ENCODE measurements at places on chromosomes 5 and 9. TPM values are rescaled to one million over a fixed set of nuclear protein-coding genes. Genes with fewer than 3 reads are reported as not detected.

DNA sequence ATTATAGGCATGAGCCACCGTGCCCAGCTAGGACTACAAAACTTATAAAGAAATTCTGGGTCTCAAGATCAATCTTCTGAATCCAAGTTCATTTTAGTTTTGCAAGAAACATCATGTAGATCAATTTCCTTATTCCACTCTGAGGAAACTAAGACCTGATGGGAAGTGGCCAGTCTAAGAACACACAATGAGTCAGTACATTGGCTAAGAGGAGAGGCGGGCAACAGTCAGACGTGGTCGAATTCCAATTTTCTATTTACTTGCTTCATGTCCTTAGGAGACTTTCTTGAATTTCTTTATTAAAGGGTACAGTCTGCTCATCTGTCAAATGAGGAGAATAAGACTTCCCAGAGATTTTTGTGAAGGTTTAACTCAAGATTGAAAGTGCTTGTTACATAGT, 432.1 kb upstream of the BRINP1 start:
- no peaks in the 10 kb centered on the region for H3K4me1 ChIP-seq
- H3K4me3 ChIP-seq, result no peak overlapping the region
- peaks cover 3% of the 10 kb centered on the region for H3K27me3 ChIP-seq
- no peak for DNase-seq
- H3K36me3 ChIP-seq, result no peaks in the 10 kb centered on the region

GRCh38 chr9:137056739-137057415, 3.0 kb upstream of the ENTPD2 start:
- H3K27me3 ChIP-seq, result peaks cover 4% of the 10 kb centered on the region
- no peak for DNase-seq
- no peaks in the 10 kb centered on the region for H3K36me3 ChIP-seq
- H3K27ac ChIP-seq, result no peak overlapping the region

DNA sequence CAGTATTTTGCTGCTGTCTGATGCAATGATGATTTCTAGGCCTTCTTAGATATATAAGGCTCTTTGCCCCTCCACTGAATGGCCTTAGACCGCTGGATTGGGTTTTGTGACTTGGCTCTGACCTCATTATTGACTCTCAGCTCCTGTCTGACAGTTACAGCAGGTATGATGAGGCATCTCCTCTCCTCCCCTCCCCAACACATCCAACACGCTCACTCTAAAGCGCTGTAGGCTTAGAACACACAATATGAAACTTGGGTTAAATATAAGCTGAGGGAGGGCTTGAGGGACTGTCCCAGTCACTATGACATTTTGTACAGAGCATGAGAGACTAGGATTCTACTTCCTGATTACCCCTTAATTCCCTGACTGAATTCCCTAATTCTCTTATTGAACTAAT, 18.8 kb upstream of the CER1 start:
- no peak overlapping the region for H3K27ac ChIP-seq
- no peaks in the 10 kb centered on the region for H3K27me3 ChIP-seq
- no peaks in the 10 kb centered on the region for H3K4me1 ChIP-seq
- no peak overlapping the region for H3K4me3 ChIP-seq
- H3K36me3 ChIP-seq, result peaks cover 2% of the 10 kb centered on the region

DNA sequence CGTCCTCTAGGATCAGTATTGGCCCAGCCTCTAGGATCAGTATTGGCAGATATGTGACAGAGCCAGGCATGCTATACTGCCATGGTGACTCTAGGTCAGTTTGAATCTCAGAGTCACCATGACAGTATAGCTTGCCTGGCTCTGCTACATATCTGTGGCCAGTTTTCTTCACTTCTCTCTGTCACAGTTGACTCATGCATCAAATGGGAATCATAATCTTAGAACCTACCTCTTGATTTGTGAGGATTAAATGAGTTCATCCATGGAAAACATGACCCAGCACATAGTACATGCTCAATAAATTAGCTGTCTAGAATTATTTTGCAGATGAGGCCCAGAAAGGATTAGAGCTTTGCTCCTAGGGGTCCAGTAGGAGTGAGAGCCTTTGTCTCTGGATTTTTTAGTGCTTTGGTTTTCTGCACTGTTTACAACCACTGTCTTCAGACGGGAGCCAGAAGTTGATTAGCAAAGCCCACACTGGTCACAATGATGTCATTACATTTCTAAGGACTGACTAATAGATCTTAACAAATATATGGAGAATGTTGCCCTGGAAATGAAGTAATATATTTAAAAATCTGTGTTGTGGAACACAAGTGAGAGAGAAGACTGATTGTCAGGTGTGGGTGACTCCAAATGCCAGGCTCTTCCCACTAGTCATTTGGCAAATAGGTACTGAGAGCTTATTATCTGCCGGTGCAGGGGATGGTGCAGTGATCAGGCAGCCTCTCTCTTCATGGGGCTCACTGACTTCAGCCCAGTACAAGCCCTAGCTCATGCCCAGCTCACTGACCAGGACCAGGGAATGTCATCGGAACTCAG, 76.0 kb downstream of the COL15A1 start:
- DNase-seq, result no peak
- peaks cover 16% of the 10 kb centered on the region for H3K4me1 ChIP-seq
- no peak overlapping the region for H3K4me3 ChIP-seq

- no peak overlapping the region for H3K4me3 ChIP-seq
- H3K27ac ChIP-seq, result no peak overlapping the region
- peaks cover 7% of the 10 kb centered on the region for H3K27me3 ChIP-seq
Observed at GRCh38 chr9:124439686-124440243, 10.5 kb upstream of the ADGRD2 start.

DNA sequence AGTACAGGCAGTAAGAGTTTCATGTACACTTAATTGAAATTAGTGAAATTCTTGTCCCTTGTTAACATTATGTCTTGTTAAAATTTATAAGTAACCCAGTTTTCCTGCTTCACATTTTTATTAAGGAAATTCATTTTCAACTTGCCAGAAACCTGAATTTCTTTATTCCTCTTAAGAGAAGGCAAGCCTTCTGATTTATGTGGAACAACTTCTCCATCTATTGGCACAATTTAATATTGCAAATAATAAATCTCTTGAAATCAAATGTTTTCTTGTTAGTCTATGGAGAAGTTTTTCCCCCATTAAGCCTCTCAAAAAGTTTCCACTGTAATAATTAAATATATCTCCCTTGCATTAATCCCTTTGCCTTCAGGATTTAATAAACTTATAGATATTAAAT, 33.8 kb upstream of the ACO1 start:
- H3K4me1 ChIP-seq, result no peaks in the 10 kb centered on the region
- DNase-seq, result no peak
- no peak overlapping the region for H3K27ac ChIP-seq

DNA sequence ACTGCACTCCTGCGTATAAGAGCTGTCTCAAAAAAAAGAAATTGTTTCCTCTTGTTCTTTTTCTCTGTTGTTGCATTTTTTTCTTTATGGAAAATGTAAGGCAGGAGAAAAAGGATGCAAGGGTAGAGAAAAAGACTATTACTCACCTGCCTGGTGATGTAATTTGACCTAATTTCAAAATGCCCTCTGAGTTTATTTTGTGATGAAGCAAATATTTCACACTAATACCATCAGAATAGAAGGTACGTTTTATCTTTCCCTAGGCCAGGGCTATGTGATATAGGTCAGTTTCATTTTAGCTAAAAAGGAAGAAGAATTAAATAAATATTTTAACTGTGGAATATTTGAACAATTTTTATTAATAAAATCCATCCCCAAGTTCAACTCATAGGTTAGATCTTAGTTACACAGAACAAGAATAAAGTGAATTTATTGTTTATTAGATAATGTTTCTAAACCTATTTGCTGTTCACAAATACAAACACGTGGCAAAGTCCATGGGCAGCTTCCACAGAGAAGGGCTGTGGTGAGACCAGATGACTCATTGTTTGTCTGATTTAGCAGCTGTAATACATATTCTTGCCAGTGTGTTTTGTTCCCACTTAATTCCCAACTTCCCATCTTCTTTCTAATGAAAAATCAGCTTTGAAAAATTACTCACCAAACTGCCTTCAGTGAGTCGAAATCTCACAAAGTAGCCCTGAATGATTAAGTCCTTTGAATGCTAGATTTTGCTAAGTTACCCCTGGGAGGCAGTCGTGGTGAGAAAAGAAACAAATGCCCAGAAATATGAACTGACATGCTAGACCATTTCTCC, 52.8 kb upstream of the CCDC112 start:
- no peak overlapping the region for H3K4me3 ChIP-seq
- H3K4me1 ChIP-seq, result peaks cover 22% of the 10 kb centered on the region
- H3K27me3 ChIP-seq, result no peaks in the 10 kb centered on the region
- H3K27ac ChIP-seq, result peak overlapping the region; percentile 86

DNA sequence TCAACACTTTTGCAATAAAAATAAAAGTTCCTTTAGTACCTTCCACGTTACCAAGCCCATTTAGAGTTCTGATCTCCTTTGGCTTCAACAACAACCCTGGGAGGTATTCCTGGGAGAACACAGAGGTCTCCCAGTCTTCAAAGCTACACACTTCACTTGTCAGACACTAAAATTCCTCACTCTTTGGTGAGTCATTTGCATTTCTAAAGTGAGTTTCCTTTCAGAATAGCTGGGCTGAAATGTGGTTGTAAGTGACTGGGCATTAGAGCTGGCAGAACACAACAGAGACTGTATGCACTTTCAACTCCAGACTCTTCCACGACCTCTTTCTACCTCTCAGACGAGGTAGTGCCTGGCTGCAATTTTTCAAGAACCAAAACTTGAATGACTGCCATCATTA, 11.5 kb upstream of the F2RL1 start:
- H3K36me3 ChIP-seq, result no peaks in the 10 kb centered on the region
- no peak for DNase-seq
- H3K4me3 ChIP-seq, result no peak overlapping the region
- H3K4me1 ChIP-seq, result peaks cover 25% of the 10 kb centered on the region
- peak overlapping the region; percentile 89 for H3K27ac ChIP-seq

DNA sequence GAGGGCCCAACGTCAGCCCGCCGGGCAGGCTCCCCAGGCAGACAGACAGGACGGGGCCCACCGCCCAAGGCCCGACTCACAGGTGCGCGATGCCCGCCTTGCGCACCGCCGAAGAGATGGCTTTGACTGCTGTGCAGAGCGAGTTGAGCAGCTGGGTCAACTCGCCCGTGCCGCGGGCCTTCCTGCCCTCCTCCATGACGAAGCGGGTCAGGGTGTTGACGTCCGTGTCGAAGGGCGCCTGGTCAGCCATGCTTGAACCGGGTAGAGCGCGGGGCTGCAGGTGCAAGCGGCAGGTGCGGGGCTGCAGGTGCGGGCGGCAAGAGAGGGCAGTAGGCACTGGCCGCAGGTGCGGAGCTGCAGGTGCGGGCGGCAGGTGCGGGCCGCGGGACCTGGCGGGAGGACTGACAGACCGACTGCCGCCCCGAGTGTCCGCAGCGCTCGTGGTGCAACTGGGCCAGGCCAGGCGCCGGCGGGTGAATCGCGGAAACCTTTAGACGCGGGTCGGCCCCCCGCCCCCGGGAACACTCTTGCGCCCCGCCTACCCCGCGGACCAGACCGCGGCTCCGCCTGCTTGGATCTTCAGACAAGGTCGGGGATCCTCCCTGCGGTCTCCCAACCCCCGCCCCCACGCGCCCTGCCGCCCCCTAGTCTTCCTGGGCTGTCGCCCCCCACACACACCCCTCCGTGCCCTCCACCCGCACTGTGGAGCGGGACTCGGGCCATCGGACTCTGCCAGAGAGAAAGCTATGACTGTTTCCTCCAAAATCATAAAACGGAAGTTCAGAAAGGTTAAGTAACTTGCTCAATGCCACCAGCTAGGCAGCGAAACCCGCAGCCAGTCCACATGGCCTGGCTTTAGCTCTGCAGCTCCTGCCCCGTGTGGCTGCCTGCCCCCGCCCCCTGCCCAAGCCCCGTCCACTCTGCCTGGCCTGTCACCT, at the start of gene FBP1:
Gene FBP1, minus strand, starts transcription at position 458 of the 938 bp plus-strand sequence. Its CDS starts 208 bp downstream, at position 250.
- peaks cover 14% of the 10 kb centered on the region for H3K4me1 ChIP-seq
- no peak within 1 kb of the TSS for H3K27ac ChIP-seq
- peaks cover 13% of the 10 kb centered on the region for H3K27me3 ChIP-seq
- DNase-seq, result peak; percentile 89

GRCh38 chr9:83956086-83956435, 24.0 kb downstream of the HNRNPK start:
- H3K36me3 ChIP-seq, result no peaks in the 10 kb centered on the region
- H3K4me3 ChIP-seq, result peak overlapping the region; percentile 80
- H3K4me1 ChIP-seq, result peaks cover 28% of the 10 kb centered on the region
- no peak for DNase-seq

DNA sequence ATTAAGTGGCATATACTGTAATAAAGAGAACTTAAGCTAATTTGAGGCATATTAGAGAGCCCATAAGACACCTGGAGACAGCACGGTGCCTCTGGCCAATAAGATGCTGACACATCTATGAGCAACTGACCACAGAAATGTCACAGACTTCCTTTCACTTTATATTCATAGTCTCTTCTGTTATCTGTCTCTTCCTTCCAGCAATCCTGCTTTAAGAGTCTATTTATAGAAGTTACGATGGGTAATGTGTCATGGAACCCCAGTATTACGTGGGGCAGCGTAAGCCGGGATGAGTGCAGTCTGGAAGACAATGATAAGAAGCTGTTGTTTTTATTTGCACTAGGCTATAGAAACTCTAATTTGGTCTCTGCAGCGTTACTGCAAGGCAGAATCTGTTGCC, 136.8 kb downstream of the CFAP90 start:
- no peaks in the 10 kb centered on the region for H3K36me3 ChIP-seq
- H3K4me1 ChIP-seq, result peaks cover 4% of the 10 kb centered on the region
- no peak overlapping the region for H3K4me3 ChIP-seq
- H3K27me3 ChIP-seq, result no peaks in the 10 kb centered on the region
- H3K27ac ChIP-seq, result no peak overlapping the region

DNA sequence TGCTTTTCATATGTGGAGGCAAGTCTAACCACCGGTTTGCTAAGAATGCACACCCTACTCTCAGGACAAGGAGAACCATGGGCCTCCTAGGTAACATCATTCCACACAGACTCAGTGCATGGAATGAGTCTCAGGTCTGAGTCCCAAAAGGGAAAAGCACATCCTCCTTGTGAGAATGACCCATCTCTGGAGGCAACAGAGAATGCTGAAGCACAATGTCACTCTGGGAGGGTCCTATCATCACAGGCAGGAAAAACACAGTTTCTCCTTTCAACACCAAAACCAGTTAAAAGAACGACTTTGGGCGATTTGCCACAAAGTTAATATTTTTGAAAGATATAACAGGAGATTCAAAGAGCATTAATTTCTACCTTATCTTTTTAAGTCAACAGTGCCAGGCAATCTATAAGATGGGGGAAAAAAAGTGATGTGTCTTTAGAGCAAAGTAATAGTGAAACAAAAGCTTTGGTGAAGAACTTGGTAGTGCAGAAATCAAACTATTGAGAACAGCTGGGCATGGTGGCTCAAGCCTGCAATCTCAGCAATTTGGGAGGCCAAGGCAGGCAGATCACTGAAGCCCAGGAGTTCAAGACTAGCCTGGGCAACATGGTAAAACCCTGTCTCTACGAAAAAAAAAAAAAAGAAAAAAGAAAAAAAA, 97.3 kb downstream of the OXCT1 start:
- no peak overlapping the region for H3K4me3 ChIP-seq
- H3K27me3 ChIP-seq, result no peaks in the 10 kb centered on the region
- DNase-seq, result no peak
- H3K27ac ChIP-seq, result peak overlapping the region; percentile 45

GRCh38 chr5:73946919-73947602, 321.1 kb downstream of the ARHGEF28 start:
- peaks cover 36% of the 10 kb centered on the region for H3K4me1 ChIP-seq
- no peaks in the 10 kb centered on the region for H3K27me3 ChIP-seq
- no peak overlapping the region for H3K27ac ChIP-seq
- no peak overlapping the region for H3K4me3 ChIP-seq
- H3K36me3 ChIP-seq, result peaks cover 4% of the 10 kb centered on the region

The TMEM8B gene
- 17.4 TPM for total RNA-seq

The CENPH gene
- 4.7 TPM for total RNA-seq

The FAM221B gene
- not detected for total RNA-seq

The SLIT3 gene
- 119 TPM for total RNA-seq

The ELAVL2 gene
- total RNA-seq, result 0.36 TPM

The HMGXB3 gene
- 40.7 TPM for total RNA-seq

The PARP8 gene
- total RNA-seq, result 23.3 TPM

The ERAP2 gene
- 2.7 TPM for total RNA-seq

The FAM200C gene
- total RNA-seq, result 3.9 TPM

The SYNPO gene
- total RNA-seq, result 195 TPM

The LCN2 gene
- total RNA-seq, result not detected

Data from chondrocyte (in vitro differentiated cells).